Right hindlimb (tissue), 1 donor: ENCODE measurements at places on chromosomes 6 and 20.

DNA sequence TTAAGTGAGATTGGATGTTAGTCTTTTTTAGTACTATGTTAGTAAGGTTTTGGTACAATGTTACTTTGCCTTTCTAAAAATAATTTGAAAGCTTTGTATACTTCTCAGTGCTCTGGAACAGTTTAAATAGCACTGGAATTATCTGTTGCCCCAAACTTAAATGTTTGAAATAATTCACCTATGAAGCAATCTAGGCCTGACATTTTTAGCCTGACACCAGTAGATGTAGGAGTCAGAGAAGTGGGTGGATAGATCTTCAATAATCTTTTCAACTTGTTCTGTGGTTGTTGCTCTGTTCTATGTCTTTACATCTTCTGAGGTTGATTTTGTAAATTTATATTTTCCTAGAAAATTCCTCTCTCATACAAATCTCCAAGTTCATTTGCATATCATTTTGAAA lies 103.1 kb upstream of the ADGRF1 start:
- no peak for DNase-seq

GRCh38 chr6:105940990-105941389 lies 145.1 kb upstream of the PRDM1 start:
- no peak for DNase-seq

GRCh38 chr6:35497571-35498421 lies 917 bp upstream of the TEAD3 start:
- DNase-seq: peak; percentile 91

DNA sequence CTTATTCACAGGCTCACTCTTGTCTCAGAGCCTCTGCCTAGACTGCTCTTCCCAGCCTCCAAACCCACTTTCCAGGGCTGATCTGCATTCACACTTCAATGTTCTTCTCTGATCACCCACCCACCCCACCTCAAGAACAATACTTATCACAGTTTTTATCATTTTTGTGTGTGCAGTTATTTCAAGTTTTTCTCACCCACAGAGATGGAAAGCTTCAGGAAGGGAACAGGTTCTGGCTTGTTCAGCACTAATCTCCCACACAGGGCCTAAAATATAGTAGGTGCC lies 160.9 kb downstream of the MRPL14 start:
- DNase-seq: no peak

- DNase-seq: no peak
Measured at GRCh38 chr20:37872161-37872560, 30.8 kb upstream of the VSTM2L start.

DNA sequence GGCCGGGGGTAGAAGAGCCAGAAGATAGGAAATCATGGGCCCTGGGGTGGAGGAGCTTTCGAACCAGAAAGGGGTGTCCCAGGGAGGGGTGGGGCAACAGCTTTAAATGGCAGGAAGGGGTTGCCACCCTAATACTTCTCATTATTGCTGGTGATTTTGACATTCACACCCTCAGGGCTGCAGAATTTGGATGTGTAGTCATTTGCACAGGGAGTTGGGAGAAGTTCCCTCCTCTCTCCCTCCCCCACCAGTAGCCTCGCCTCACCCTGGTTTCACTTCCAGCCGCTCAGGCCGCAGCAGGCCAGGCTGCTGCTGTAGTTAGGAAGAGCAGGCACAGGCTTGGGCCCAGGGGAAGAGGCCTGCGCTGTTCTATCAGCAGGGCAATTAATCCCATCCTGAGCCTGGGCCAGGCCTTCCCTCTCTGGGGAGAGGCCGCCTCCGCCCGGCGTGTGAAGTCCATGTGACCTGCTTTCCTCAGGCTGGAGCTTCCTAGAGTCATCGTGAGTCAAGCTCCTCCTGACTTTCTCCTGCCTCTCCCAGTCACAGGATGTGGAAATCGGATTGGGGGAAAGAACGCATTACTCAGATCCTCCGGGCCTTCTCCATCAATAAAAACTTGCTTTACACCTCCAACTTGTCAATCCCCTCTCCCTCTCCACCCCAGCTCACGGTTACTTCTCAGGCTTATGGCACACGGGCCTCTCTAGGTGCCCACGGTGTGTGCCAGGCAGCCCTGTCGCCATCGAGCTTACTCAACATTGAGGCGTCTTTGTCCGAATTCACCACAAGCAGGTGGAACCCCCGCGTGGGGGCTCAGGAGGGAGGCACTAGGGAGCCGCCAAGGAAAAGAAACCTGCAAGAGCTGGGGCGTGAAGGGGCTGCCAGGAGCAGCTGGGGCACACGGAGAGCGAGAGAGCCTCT lies 7.8 kb downstream of the ADTRP start:
- DNase-seq: peak; percentile 84

DNA sequence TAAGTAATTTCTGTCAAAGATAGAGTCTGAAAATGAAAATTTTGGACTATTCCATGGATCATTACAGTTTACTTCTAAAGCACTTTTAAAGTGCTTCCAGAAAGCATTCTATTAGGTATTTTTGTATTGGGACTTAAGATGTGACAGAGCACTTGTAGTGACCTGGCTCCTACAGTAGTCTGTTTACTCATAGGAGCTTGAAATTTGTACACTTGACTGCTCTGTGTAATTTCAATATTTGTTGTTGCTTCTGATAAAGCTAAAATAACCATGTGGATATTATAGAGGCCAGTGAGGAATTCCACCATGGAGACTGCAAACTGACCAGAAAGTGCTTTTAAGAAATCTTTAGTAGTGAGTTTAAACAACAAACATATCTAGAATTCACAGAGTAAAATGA lies 10.3 kb downstream of the NFYA start:
- no peak for DNase-seq

GRCh38 chr6:138727182-138727581 lies 46.4 kb upstream of the CCDC28A start:
- no peak for DNase-seq

- no peak for DNase-seq
Measured at GRCh38 chr6:111989743-111990142, 64.2 kb upstream of the CCN6 start.

- no peak for DNase-seq
Measured at GRCh38 chr6:72627539-72627938, 5.7 kb downstream of the KCNQ5 start.

DNA sequence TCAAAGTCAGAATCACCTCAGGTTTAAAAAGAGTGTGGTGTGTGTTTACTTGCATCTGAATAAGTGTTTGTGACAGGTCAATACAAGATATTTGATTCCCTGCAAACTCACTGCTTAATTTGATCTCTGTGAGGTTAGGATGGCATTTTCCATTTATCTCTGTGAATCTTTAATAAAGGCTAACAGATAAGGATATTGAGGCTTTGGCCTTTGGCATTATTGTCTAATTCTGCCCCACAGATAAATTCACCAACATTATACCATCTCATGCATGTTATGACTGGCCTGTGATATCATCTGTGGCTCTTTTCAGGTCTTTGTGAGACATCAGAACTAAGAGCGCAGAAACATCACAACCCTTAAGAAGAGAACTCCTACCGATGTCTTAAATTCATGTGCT lies 84.7 kb downstream of the TRMT6 start:
- no peak for DNase-seq

GRCh38 chr6:106773522-106773921 lies 144.1 kb downstream of the QRSL1 start:
- no peak for DNase-seq

DNA sequence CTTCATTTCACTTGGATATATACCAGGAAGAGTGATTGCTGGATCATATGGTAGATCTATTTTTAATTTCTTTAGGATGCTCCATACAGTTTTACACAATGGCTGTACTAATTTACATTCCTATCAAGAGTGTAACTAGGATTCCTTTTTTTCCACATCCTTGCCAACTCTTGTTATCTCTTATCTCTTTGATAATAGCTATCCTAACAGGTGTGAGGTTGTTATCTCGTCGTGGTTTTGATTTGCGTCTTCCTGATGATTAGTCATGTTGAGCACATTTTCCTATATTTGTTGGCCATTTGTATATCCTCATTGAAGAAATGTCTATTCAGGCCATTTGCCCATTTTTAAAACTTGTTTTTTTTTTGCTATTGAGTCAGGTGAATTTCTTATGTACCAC lies 552.4 kb downstream of the RFPL4B start:
- DNase-seq: no peak

DNA sequence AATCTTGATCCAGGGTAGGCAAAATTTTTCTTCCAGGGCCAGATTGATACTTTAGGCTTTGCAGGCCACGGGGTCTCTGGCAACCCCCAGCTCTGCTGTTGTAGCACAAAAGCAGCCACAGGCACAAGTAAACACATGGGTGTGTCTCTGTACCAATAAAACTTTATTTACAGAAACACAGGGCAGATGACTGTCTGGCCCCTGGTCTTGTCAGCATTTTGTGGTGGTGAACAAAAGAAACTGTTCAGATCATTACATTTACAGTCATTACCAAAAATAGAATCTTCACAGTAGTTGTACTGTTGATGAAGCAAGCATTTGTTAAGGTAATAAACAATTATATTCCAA lies 45.0 kb upstream of the KIF25 start:
- DNase-seq: no peak
